DMS 273 treated with DMSO at 0.1 percent for 48 hours (cell line): ENCODE measurements at places on chromosomes 12 and 14.

GRCh38 chr12:24918596-24918995, 30.3 kb downstream of the BCAT1 start:
- no peak for DNase-seq

DNA sequence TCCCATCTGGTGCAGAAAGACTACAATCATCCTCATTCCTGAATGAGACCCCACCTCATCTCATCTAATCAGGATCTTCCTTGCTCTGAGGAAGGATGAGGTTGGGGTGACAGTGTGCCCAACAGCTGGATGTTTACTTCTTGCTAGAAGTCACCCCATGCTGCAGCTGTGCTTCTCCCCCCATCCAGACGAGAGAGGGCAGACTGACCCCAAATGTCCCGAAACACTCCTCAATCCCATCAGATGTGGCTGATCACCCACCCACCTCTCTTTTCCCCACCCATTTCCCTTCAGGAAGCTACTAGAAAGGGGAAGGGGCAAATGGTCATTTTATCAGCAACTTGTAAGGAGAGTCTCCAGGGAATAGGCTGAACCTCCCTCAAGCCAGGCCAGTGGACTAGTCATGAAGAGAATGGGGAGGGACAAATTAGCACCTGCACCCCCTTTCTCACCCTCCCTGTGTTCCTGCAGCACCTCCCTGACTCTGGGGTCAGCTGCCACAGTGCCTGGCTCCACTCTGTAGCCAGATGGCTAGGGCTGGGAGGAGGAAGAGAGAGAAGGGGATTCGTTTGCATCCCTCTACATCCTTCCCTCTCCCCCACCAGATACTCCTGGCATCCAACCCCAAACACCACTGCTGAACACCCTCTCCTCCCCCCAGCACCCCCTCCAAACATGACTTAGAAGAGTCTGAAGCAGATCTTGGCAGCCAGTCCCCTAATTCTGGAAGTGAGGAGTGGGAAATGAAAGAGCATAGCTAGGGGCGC, 2.8 kb upstream of the BAZ2A start:
- no peak for DNase-seq

DNA sequence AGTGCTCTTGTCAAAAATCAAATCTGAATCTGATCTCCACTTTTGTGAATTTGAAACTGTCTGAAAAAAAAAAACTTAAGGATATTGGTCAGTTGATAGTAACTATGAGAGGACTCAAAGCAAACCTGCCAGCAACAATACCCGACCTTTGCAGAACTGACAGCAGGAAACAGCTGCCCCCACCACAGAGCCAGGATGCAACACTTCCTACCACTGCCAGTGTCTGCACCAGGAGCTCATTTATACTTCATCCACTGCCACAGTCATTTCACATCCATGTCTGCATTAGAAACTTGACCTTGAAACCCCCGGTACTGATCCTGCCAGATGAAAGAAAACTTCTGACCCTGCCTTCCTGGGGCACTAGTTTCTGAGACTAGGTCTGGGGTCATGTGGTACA, 27.4 kb upstream of the RXYLT1 start:
- no peak for DNase-seq

GRCh38 chr12:25787701-25788100, 170.8 kb upstream of the RASSF8 start:
- DNase-seq: no peak

GRCh38 chr12:31322801-31323207, 3.1 kb downstream of the SINHCAF start:
- no peak for DNase-seq

DNA sequence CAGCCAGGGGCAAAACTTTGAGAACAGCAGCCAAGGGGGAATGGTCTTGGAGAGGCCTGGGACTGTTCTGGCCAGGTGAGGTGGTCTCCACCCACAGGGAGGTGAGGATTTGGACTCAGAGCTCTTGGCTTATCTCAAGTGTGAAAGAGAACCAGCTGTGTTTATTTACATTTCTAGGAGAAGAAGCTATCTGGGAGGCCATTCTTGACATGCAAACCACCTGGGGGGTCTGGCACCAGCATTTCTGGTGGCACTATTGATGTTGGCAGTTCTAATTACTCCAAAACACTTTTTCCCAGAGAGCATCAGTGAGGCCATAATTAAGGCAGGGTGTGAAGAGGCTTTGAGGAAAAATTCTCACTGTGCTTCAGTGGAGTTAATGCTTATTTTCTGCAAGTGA, 95.1 kb downstream of the CAND1 start:
- no peak for DNase-seq

DNA sequence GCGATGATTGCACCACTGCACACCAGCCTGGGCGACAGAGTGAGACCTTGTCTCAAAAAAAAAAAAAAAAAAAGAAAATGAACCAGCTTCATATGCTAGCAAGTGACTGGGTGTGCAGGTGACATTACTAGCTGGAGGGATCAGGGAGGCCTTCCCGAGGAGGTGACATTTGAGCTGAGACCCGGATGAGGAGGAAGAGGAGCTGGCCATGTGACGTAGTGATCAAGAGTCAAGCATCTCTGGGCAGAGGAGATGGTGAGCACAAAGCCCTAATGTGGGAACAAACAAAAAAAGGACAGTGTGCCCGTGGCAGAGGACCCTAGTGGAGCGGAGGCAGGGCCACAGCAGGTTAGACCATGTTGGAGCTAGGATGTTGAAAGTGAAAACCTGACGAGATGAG, 3.5 kb upstream of the PTPN6 start:
- no peak for DNase-seq
